ENCODE measurements at places on chromosomes 13 and 19.

DNA sequence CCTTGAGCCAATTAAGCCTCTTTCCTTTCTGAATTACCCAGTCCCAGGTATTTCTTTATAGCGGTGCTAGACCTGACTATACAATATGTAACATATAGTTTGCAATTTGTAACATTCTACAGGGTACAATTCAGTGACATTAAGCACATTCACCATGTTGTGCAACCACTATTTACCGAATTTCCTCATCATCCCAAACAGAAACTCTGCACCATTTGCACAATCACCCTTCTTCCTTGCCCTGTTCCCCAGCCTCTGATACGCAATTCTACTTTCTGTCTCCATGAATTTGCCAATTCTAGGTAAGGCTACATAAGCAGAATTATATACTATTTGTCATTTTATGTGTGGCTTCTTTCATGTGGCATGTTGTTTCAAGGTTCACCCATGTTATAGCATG, 13.7 kb upstream of the SIGLEC10 start:
- no peak for DNase-seq

DNA sequence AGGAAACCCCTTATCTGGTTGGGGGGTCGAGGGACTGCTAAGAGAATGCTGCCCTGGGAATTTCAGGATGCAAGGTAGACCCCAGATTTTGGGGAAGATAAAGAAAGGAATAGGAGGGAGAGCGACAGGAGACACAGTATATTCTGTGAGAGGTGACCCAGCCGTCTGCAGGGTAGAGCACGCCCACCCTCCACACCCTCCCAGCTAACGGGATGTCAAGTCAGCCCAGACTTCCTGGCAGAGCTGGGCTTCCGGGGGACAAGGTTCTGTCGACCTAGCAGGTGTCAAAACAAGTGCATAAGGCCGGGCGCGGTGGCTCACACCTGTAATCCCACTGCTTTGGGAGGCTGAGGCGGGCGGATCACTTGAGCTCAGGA, 695 bp upstream of the PRR36 start:
- DNase-seq: no peak

GRCh38 chr19:19534556-19535265, 3.4 kb upstream of the CILP2 start:
- DNase-seq: no peak

DNA sequence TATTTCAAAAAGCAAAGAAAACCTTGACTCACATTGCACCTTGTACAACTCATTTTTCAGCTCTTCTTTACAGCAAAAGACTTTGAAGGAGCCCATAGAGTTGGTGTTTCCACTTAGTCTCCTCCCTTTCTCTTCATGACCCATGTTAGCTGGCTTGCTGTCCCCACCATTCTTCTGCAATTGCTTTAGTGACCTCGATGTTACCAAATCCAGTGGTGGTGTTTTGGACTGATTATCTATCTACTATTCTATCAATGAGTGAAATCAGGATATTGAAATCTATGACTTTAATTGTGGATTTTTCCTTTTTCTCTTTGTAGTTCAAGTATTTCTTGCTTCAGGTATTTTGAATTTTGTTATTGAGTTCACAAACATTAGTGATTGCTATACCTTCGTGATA, 197.3 kb downstream of the GPC5 start:
- no peak for DNase-seq

- DNase-seq: no peak
Measured at GRCh38 chr13:46560778-46561177, 7.8 kb downstream of the LRCH1 start.

GRCh38 chr19:7526059-7526929, 3.9 kb downstream of the MCOLN1 start:
- DNase-seq: no peak

GRCh38 chr19:5949792-5950305, 28.1 kb downstream of the RANBP3 start:
- no peak for DNase-seq

DNA sequence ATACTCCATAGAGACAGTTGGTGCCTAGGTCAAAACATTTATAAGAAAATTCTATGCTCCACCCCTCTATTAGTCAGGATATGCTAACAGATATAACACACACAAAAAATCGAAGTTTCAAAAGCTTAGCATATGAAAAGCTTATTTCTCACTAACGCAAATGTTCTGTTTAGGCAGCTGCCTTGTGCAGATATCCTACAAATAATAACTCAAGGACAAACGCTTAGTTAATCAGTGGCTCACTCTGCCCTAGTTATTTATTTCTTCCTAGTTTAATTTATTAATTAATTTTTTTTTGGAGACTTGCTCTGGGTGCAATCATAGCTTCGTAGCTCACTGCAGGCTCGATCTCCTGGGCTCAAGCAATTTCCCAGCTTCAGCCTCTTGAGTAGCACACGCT, 259.7 kb upstream of the GPC6 start:
- no peak for DNase-seq

DNA sequence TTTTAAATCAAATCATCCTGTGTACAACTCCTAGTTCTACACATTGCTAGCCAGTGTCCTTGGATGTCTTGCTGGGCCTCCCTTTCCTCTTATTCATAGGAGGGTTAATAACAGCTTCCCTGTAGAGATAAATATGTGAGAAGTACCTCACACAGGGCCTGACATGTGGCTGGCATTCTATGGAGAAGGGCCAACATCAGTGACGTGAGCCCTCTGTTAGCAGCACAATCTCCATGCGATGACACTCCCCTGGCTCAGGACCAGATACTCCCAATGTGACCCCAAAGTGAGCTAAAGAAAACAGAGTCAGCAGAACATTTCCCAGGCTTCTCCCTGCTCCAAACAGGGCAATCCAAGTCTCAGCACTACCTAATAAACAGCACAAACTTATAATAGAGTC, 818.4 kb downstream of the DIAPH3 start:
- no peak for DNase-seq

- DNase-seq: no peak
Measured at GRCh38 chr13:92963029-92963428, 263.6 kb upstream of the GPC6 start.

DNA sequence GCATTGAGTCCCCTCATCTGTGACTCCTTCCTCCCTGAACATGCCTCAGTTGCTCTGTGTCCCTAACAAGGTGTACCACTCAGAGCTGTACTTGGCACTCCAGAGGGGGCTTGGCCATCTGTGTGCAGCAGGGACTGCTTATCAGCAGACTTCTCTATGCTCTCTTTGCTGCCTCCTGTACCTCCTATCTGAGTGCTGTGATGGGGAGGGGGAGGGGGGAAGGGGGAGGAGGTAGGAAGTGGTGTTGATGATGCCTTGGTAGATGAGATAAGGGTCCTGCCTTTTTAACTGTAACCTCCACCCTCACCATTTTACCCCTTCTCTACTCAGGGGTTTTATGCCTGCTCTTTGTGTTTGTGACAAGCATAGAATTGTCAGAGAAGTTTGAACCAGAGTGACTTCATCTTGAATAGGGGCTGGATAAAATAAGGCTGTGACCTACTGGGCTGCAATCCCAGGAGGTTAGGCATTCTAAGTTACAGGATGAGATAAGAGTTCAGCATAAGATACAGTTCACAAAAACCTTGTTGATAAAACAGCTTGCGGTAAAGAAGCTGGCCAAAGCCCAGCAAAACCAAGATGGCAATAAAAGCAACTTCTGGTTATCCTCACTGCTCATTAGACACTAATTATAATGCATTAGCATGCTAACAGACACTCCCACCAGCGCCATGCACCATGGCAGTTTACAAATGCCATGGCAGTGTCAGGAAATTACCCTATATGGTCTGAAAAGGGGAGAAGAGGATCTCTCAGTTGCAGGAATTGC, 13.2 kb downstream of the PCDH8 start:
- no peak for DNase-seq

GRCh38 chr19:12111176-12111575, 29.0 kb downstream of the ZNF20 start:
- DNase-seq: no peak

DNA sequence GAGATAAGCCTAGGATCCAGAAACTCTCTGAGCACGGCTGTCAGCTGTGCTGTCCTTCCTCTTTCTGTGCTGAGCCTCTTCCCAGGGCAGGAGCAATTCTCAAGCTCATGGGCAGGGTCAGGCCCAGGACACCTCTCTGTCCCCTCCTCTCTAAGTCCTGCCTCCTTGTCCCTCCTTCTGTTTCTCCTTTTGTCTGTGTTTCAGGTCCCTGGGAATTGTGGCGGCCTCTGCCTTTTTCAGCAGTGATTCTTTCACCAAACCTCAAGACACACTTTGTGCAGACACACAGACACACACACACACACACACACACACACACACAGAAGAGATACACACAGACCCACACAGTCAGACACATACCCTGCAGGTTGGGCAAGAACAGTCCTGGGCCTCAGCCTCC, at the start of gene PSG1:
PSG1 (minus strand) TSS at position 101 of the 400 bp plus-strand sequence. CDS start 132 bp downstream, outside the sequence.
- DNase-seq: no peak

GRCh38 chr13:81140675-81141074, 799.7 kb upstream of the SPRY2 start:
- DNase-seq: no peak

Data from Calu3 (cell line).